ENCODE measurements at places on chromosomes 6 and 20.

DNA sequence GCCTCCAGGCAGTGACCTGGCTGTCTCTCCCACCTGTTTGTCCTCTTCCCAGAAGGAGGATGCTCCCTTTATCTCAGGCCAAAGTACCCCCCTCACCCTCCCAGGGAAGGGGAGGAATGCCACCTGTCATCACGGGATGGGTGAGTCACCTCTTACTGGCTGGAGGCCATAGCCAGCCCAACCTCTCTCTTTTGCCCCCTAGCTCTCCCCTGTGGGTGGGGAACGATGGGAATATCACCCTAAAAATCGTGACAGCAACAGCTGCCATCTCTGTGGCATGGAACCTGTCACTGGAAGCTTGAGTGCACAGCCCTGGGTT lies 137.5 kb upstream of the PTPN1 start:
- DNase-seq = no peak

- DNase-seq = no peak
Measured at GRCh38 chr6:130676077-130676772, 151.0 kb upstream of the SMLR1 start.

DNA sequence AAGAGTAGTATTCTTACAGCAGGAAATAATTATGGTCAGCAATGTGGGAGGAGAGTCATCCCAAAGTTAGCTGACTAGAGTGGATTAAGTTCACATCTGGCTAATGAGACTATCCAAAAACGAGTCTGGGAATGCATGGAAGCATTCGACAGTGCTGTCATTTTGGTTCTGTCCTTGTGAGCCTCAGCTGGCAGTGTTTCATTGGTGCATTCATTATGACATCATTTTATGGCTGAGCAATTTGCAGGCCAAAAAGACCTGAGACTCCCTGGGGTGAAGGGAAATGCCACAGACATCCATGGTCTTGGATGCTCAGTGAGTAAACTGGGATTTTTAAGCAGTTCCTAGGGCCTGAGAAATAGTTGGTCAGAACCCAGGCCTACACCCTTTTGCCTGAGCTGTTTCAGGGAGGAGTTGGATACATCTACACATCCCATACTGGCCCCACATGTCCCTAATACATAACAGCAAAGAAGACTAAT lies 196.4 kb upstream of the CCN2 start:
- no peak for DNase-seq

GRCh38 chr6:42105156-42105648 lies 37.2 kb downstream of the C6orf132 start:
- DNase-seq = no peak

GRCh38 chr20:35788796-35789195 lies 17.0 kb downstream of the PHF20 start:
- DNase-seq = no peak

GRCh38 chr6:11023032-11023431 lies 21.1 kb downstream of the ELOVL2 start:
- DNase-seq = no peak
